ENCODE measurements at places on chromosomes 11 and 22. TPM values are rescaled to one million over a fixed set of nuclear protein-coding genes. Genes with fewer than 3 reads are reported as not detected.

OR10V1 gene
- not detected for total RNA-seq

INPP5J gene
- total RNA-seq, result 3.5 TPM

TSPO gene
- 179 TPM for total RNA-seq

C22orf31 gene
- 0.62 TPM for total RNA-seq

XKR3 gene
- not detected for total RNA-seq

SMC1B gene
- 0.10 TPM for total RNA-seq

F2 gene
- not detected for total RNA-seq

APLNR gene
- 88.2 TPM for total RNA-seq

GPR83 gene
- total RNA-seq, result 0.10 TPM

DNA sequence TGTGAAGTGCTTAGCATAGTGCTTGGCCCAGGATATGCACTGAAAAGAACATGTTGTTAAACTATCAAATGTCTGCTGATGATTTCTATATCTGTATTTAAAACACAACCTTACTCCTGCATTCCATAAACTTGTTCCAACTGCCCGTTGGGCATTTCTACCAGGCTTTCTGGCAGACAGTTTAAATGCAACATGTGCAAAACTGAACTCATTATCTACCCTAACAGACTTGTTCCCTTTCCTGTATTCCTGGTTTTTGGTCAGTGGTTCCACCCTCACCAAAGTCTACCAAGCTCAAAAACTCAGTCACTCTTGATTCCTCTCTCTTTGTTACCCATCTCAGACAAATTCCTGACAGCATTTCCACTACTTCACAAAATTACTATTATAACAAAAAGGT, 6.5 kb upstream of the RAB38 start:
- DNase-seq, result no peak

DNA sequence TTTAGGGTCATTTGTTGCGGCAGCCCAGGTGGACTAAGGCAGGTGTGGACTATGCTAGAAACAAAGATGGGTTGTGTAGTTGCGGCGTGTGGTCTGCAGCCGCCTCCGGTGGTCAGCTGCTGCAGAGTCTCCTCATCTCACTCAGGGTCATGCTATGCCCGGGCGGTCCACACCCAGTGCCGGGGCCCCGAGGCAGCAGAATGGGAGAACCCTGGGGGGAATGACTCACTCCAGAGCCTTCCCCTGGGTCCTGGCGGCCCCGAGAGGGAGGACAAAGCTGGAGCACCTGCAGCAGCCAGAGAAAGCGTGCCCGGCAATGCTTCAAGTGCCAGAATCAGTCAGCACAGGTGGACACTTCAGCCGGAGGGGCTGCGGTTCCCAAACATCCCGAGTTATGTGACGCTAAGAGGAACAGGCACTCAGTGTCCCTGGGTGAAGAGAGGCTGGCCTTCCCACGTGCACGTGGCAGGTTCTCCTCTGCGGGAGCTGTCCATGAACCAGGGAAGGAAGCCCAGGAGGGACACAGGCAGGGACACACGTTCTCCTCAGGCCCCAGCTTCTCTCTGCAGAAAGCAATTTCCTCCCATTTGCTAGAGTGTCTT, 289.6 kb upstream of the B3GAT1 start:
- peak; percentile 30 for DNase-seq

DNA sequence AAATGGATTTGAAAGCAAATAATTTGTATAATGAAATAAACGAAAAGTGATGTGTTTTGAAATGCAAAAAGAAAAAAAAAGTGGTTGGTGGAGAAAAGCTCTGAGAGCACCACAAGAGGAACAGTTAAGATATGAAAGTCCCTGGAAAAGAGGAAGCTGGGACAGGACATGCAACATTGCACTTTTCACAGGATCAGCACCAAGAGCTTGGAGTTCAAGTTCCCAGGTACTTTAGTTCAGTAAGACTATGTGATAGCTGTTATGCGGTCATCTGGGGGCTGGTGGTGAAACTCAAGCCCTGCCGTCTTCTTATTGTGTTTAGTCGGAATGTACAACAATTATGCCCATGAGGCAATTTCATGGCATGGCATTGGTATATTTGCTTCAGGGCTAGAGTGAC, 17.1 kb upstream of the MS4A4A start:
- no peak for DNase-seq

DNA sequence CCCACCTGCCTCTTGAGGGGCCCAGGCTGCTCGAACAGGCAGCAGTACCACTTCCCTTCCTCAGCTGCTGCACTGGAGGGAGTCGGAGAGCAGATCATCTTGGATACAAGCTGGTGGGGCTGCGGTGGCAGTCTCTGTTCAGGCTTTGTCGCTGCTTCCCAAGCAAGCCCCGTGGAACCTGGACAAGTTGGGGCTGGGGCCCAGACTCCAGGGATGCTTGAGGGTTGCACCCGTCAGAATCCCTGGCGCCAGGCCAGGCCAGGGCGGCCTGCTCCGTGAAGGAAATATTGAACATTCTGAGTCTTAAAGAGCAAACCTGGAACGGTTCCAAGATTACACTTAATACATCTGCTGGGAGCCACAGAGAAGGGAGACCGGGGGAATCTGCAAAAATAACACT, 310.1 kb upstream of the SORL1-AS1 start:
- DNase-seq, result peak; percentile 85

DNA sequence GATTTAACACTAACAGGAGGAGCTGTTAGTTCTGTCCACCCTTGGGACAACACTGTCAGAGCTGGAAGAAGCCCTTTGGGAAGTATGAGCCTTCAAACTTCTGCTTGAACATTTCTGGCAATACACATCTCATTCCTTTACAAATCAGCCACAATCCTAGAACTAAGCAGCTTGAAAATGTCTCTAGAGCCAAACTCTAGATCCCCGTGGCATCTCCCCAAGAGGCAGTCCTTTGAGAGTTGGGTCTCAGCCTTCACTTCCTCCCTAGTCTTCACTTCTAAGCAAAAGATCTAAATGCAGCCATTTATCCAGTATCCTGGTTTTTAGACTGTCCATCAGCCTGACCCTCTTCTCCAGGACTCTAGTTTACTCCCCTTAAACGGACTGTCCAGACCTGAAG, 26.9 kb downstream of the ARFGAP2 start:
- no peak for DNase-seq

DNA sequence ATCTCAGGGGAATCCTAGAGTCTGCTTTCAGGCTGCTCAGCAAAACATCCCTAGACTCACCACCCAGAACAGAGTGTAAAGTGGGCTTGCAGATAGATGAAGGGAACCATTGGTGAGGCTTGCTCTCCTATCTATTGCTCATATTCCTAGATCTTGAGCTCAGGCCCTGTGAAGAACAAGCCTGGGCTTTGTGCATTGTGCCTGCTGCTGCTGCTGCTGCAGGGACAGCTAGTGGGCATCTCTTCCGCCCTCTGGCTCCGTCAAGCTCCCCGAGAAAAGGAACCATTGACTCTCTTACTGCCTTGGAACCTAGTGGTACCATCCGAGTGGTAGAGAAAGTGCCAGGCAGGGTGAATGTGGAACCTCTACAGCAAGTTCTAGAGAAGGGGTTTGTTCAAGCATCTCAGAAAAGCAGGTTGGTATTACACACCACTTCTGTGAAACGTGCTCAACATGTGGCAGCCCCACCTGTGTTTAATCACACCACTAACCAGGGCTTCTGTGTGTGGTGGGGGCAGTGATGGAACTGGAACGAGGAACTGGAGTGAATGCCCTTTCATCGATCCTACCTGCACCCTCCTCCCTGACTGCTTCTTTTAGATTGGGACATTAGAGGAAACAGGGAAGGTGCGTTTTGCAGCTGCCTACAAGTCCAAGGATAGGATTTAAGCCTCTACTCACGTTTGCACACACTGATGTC, 4.4 kb downstream of the BACE1-AS start:
- DNase-seq, result no peak

DNA sequence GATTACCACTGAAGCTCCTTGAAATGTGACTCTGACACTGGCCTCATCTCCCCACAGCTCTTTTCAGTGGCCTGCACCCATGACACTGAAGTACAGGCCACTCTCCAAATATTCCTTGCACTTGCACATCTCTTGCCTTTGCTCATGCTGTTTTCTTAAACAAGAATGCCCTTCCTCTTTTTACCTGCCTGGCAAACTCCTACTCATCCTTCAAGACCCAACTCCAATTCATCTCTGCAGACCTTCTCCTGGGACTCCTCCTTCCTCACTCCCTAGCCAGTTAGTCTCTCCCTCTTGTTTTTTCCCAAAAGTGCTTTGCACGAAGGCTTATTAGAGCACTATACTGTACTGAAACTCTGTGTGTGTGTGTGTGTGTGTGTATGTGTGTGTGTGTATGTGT, 2.6 kb downstream of the KCNE3 start:
- no peak for DNase-seq

DNA sequence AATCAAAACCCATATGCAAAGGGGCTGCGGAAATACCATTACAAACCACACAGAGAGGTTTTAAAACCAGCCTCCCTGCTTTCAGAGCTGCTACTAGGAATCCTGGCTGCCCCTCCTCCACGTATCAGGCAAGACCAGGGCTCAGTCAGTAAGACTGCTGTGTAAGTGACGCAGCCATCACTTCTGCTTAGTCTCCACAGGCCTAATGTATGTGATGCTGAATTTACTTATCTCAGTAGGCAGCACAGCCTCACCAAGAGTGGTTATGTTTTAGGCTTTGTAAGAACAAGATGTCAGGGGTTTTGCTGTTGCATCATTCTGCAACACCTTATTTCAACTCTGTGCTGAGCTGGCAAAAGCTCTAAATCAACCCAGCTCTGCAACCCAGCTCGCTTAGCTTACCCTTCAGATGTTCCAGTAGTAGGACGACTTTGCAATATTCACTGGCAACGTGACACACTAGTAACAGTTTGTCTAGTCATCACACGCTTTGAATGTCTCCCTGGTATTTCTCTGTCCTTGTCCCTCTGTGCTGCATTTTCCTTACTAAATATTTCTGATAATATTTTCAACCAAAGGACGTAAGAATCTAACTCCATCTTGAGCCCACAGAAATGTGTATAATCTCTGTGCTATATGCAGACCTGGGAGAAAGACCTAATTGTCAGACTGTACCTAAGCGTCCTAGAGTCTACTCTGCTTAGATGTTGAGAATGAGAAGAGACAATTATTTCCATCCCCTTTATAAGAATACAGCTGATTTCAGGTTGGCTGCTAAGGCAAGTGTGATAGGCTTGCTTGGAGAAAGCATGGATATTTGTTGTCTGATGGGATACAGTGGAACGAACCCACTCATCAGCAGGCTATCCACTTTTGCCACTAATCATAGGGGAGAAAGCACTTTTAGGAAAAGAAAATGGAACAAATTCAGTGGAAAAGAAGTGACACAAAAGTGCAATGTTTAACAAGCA, 72.2 kb downstream of the LARGE2 start:
- peak; percentile 36 for DNase-seq

GRCh38 chr11:36304351-36304750, 8.3 kb downstream of the PRR5L start:
- DNase-seq, result no peak

DNA sequence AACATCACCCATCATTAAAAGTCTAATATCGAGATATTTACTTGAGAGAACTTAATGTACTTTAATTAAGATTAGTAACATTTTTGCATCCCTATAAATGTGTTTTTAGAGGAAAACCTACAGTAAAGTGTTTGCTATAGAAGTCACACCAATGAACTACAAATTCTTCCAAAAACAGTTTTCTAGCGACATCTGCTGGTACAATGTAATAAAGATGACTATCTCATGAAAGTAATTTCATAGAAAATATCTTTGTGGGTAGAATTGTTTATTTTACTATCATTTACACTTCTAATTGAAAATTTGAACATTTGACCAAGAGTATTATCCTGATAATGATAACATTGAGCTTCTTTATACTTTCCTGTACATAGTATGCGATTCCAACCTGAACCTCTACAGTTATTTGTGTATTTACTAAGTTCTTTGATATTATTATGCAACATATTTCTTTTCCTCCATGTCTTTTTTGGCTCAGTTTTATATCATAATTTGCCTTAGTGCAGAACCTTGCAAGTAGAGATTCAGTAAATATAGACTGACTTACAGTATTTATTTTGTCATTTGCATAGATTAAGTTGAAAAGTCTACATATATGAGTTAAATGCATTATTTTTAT, 252.7 kb downstream of the TMEM135 start:
- DNase-seq, result peak; percentile 88

DNA sequence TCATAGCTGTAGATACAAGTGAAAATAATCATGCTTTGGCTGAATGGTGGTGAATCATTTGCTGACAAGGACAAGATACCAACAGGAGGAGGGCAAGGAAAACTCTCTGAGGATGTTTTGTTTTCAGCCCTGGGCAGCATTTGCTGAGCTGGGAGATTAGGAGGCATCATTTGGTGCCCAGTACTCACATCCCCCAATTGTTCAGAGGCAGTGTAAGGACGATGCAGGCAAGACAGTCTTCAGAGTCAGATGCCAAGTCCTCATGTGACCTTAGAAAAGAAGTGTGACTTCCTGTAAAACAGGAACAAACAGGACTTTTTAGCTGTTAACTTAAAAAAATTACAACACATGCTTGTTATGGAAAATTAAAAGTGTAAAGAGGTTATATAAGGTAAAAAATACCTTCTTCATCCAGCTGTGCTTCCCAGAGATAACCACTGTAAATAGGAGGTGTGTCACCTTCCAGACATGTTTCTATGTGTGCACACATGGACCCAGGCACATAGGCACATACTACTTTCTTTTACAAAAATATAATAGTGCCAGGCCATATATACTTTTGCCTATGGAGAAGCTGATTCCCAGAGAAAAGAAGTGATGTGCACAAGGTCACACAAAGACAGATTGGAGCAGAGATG, 18.0 kb downstream of the CNTF start:
- DNase-seq, result no peak

- DNase-seq, result no peak
Measured at GRCh38 chr11:40178470-40178869, 1281.0 kb downstream of the LRRC4C start.

DNA sequence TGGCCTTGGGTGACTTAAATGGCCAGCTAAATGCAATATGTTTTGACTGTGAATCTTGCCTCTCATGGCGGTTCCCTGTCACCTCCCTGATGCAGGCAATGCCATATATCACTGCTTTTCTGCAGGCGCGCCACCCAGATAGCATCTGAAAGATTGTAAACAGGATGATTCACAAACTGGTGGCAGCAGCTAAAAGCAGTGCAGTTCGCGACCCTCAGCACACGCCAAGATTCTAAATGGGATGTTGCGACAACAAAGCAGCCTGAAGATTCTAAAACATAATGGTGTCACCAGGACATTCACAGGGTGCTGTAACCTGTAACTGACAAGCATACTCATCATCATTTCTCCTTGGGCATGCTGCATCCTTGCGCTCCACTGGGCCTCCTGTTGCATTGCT, 440.4 kb upstream of the CADM1 start:
- DNase-seq, result no peak
